ENCODE measurements at places on chromosomes 2 and 18. TPM values are rescaled to one million over a fixed set of nuclear protein-coding genes. Genes with fewer than 3 reads are reported as not detected.

The CERKL gene
- total RNA-seq: not detected

The YIPF4 gene
- total RNA-seq: 41.9 TPM

The NOSTRIN gene
- total RNA-seq: 0.35 TPM

The FMNL2 gene
- 11.1 TPM for total RNA-seq

The KIAA2012 gene
- total RNA-seq: not detected

The G6PC2 gene
- not detected for total RNA-seq

The SRD5A2 gene
- not detected for total RNA-seq

The FHOD3 gene
- total RNA-seq: not detected
